ENCODE measurements at places on chromosomes 4 and X.
A peak's percentile ranks its signal among the peaks of the same experiment; 100 is the strongest.

DNA sequence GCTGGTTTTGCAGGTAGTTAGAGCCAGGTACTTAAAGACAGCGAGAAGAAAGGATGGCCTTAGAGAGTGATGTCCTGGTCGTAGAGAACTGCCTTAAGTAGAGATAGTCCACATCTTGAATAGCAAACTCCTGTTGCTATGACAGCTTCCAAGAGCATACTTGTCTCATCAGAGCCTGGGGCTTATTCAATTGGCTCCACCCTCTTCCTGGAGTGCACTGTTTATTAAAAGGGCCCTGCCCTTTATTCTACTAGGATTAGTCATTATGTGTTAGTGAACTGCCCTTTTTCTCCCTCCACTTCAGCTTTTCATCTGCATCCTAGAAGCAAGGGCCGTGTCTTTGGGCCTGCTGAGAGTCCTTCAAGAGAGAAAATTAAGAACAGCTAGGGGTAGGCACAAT, 94.5 kb upstream of the EOLA2 start:
- no peak for DNase-seq

GRCh38 chr4:77156533-77156911, 485 bp upstream of the CCNG2 start:
- DNase-seq = peak; percentile 93

DNA sequence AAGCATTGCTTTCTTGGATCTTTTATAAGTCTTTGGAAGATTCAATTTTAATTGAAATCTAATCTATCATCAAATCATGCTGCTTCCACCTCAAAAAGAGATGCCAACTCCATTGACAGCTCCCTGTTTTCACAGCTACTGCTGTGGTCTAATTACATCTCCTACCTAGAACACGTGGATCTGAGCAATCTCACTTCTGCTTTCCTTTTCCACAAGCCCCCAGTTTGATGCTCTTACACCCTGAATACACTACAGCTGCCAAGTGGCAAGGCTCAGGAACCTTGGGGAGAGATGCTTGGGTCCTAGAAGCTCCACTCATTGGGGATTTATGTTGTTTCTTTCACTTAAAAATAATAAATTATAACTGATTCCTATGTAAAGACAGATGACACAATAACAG, 172.0 kb downstream of the CFAP299 start:
- no peak for DNase-seq

DNA sequence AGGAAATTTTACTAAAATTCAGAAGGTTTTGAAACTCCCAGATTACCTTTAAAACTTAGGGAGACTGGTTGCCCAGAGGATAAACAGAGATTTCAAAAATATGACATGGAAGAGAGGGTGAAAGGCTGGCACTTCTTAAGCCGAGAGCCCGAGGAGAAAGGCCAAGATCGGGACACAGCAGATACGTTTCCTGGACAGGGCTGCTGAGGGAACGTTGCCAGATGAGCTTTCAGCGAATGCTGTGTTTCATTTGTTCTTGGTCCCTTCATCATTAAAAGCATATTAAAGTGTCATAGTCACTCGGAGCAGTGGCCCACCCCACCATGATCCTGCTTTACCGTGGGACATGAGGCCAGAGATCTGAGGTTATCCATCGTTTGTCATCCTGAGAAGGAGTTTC, 37.9 kb upstream of the STOX2 start:
- no peak for DNase-seq

DNA sequence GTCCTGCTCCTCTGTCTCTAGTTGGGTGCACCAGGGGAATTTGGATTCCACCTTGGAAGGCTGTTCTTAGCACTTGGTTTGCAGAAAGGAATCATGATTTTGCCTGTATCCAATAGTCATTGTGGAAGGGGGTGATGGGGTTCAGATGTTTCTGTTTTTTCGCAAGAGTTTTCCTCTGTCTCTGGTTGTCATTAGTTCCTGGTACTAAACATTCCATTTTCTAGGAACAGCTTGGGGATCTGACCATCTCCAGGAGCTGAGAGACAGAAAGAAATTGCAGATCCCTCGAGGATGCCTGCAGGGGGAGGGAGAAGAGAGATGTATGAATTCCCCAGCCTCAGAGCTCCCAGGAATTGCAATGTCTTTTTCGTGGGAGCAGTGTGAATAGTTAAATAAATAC, 70.9 kb downstream of the CYTL1 start:
- no peak for DNase-seq

DNA sequence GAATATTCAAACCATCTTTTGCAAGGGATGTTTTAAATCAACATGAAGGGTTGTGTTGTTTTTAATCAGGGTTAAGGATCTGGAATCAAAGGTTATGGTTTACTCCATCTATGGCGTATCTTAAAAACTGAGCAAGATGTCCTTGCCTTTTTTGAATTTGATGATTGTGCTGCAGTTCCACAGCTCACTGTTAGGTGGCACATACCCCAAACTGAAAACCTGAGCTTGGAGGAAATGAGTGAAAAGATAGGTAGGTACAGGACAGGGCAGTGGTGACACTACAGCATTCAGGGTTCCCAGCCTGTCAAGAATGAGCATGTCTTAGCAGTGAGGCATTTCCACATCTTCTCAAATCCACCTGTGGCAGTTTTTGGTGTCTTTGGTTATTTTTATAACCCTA, 13.1 kb upstream of the EOLA1 start:
- peak; percentile 24 for DNase-seq

GRCh38 chr4:144562019-144562705, 83.8 kb upstream of the HHIP start:
- no peak for DNase-seq

DNA sequence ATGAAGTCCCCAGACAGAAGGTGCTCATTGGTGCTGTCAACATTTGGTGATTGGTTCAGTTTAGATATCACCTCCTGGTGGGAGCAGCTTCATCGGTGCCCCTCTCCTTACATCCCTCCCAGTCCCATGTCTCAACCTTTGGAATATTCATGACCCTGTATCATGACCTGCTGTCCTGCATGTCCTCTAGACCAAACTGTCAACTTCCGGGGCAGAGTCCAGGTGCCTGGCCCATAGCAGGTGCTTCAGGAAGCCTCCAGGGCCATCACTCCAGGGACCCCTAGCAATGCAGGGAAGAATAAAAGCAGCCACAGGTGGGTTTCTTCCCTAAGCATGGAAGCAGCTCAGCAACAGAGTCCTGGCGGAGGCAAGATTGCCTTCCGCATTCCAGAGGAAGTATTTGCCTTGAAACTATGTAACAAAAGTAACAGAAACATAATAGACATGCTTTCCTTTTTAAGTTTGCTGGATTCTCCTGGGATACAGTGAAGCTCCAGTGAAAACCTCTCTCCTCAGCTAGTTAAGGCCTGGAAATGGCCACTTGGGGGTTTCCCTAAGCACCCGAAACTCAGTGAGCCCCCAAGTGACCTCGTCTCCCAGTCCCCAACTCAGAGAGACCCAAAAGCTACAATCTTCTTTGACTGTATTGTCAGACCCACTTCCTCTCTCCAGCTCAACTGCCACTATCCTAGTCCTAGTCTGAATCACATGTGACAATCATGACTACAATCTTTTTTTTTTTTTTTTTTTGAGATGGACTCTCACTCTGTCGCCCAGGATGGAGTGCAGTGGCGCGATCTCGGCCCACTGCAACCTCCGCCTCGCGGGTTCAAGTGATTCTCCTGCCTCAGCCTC, 1.3 kb upstream of the ATP6AP1 start:
- DNase-seq = no peak

DNA sequence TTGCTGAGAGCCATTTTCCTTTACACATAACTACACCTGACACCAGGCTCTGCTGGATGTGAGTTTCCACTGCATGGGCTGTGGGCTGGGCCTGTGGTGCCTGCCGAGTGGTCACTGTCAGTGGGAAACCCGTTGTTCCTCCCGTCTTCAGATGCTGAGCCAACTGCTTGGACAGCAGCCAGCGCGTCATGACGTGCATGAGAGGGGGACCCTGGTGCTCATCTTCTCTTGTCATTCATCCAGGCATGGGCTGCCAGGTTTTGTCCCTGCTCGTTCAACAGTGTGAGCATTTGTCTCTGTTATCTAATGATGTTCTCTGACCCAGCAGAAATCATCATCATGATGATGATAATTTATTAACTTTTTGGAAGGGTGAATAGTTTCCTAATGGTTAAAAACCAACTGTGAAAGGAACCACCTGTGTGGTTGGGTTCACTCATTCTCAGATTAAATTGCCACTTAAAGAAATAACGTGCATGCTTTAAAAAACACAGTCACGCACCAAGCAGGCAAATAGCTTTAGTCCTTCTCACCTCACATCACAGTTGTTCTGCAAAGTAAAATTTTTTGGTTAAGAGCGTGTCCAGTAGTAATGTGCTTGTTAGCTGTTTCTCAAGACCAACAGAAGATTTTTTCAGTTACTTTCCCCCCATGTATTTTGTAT, 19.9 kb upstream of the CLDN34 start:
- no peak for DNase-seq

GRCh38 chrX:26037367-26037766, 100.8 kb upstream of the MAGEB18 start:
- DNase-seq = no peak

GRCh38 chrX:9983846-9984245, 16.7 kb downstream of the CLDN34 start:
- DNase-seq = no peak

DNA sequence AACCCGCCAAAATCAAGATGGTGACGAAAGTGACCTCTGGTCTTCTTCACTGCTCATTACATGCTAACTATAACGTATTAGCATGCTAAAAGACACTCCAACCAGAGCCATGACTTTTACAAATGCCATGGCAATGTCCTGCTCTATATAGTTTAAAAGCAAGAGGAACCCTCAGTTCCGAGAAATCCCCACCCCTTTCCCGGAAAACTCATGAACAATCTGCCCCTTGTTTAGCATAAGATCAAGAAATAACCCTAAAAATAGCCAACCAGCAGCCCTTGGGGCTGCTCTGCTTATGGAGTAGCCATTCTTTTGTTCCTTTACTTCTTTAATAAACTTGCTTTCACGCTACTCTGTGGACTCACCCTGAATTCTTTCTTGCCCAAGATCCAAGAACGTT, 463.5 kb upstream of the FAM241A start:
- DNase-seq = no peak

GRCh38 chr4:64121803-64122202, 287.4 kb downstream of the TECRL start:
- no peak for DNase-seq

- DNase-seq = no peak
These were observed 22.3 kb upstream of the XPNPEP2 start for GRCh38 chrX:129716507-129716906.

DNA sequence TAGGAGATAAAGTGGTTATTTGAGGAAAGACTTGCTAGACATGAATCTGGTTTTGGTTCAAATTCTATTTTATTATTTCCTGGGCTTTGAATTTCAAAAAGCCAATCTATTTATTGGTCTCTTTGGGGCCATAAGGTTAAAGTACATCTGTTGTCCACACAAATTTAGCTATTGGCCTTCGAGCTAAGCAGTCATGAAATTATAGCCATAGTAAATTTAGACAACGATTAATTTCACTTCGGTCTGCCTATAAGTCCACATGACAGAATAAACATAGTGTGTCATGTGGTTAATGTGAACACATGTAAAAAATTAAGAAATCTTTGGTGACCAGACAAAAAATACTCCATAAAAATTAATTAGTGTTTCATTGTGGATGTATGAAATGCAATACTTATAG, 161.9 kb downstream of the PALLD start:
- no peak for DNase-seq

- DNase-seq = no peak
These were observed 91.4 kb downstream of the HEPH start for GRCh38 chrX:66255359-66255967.

GRCh38 chr4:25330905-25331808, 18.6 kb downstream of the ZCCHC4 start:
- DNase-seq = no peak

DNA sequence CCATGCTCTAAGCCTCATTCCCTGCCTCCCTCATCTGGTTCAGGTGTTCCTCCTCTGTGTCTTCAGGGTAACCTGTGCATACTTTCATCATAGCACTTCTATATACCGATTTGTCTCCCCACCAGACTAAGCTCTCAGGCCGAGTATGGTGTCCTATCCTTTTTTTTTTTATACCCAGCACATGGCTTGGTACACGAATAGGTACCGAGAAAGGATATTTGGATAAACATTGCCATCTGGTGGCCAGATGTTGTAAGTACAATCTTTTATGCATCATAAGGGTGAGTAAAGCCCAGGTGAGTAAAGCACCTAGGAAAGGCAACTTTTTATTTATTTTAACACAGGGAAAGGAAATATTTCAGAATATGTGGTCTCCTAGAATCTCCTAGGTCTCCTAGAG, 68.4 kb downstream of the MID2 start:
- DNase-seq = peak; percentile 45

DNA sequence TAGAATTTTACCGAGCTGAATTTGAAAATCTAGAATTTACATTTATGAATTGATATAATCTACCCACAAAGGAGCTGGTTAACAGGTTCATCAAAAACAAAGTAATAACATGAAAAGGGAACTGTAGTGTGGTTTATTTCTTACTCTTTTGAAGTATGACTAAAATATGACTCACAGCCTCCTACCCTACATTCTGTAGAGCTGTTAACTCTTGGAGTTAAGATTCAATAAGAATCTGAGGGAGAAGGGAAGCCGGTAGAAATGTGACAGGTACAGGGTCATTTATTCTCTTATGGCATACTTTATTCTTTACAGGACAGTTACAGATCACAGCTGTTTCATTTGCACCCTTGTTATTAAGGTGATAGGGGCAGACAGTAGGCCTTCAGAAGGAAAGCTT, 132.2 kb upstream of the FAM47B start:
- DNase-seq = no peak

DNA sequence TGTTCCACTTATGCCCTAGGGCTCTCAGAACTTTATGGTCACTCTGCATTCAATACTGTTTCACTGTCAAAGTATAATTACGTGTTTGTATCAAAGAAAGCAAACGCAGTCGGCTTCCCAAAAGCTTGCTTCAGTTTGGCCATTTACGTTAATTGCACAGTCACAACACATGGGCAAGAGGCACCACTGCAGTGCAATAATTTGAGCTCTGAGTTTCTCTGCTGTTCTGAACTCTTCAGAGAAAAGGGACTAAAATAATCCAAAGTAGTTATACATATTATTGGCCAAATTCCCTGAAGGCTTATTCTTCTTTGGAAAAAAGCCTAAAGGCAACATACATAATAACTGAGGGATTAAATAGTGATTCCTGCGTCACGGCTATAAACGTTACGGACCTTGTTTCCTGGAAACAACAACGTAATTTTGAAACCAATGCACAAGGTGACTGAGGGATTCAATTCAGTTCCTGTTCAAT, 51.3 kb downstream of the RNF150 start:
- peak; percentile 34 for DNase-seq

- DNase-seq = no peak
These were observed 403.7 kb downstream of the IL15 start for GRCh38 chr4:142040043-142040442.
